ENCODE measurements at places on chromosomes 12 and 14.

- no peak for DNase-seq
Measured at GRCh38 chr12:73892201-73892600, 645.4 kb upstream of the ATXN7L3B start.

DNA sequence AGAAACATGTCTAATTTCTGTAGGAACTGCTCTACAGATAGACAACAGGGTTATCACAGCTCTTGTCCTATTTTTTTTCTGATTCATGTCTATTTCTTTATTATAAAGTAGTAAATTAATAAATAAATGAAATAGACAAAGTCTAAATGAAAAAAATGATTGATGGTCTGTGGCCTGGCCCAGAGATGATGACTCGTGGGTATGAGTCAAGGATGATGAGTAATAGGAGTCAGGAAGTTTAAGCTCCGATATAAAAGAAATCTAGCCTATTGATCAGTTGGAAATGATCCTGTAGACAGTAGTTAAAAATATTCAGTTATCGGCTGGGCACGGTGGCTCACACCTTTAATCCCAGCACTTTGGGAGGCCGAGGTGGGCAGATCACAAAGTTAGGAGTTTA is 90.6 kb upstream of the RTL1 start:
- no peak for DNase-seq

- no peak for DNase-seq
Measured at GRCh38 chr12:46603776-46604456, 221.9 kb downstream of the SLC38A4 start.

GRCh38 chr12:27096420-27096819 is 14.0 kb upstream of the C12orf71 start:
- DNase-seq, result no peak

DNA sequence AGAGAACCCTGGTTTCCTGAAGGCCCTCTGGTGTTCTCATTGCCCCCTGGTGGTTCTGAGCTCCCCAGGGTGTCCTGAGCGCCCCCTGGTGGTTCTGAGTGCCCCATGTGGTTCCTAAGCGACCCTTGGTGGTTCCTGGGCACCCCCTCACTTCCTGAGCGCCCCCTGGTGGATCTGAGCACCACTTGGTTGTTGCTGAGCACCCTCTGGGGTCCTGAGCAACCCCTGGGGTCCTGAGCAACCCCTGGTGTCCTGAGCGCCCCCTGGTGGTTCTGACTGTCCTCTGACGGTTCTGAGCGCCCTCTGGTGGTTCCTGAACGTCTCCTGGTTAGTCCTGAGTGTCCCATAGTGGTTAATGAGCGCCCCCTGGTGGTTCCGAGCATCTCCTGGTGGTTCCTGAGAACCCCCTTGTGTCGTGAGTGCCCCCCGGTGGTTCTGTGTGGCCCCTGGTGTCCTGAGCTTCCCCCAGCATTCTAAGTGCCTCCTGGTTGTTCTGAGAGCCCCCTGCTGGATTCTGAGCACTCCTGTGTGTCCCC is 568.3 kb downstream of the TMEM121 start:
- peak; percentile 83 for DNase-seq

DNA sequence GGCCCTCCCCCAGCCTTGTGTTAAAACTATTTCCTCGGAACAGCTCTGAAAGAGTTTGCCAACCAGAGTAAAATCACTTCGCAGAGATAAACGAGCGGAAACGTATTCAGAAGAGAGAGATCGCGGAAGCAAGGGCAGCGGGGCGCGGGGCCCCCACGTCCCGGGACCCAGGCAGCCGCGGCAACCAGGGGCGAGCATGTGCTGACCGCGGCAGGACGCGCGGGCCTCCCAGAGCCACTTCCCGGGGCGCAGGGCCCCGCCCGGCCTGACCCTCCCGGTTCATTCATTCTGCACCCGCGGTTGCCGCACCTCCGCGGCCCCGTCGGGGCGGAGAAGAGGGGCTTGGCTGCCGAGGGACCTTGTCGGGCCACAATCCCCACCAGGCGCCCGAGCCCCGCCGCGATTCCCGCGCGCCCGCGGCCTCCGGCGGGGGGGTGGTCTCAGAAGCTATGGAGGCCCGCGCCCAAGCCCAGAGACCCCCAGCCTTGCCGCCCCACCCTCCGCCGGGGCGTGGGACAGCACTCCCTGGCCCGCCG is 598 bp downstream of the UBE2N start:
- DNase-seq, result peak; percentile 35

- no peak for DNase-seq
Measured at GRCh38 chr12:41604830-41605229, 416.7 kb downstream of the PDZRN4 start.

GRCh38 chr12:5192726-5193125 is 149.0 kb downstream of the KCNA5 start:
- no peak for DNase-seq

- DNase-seq, result no peak
Measured at GRCh38 chr14:43651896-43652295, 855.2 kb downstream of the FSCB start.

- DNase-seq, result no peak
Measured at GRCh38 chr14:102629011-102629444, 36.6 kb downstream of the RCOR1 start.

DNA sequence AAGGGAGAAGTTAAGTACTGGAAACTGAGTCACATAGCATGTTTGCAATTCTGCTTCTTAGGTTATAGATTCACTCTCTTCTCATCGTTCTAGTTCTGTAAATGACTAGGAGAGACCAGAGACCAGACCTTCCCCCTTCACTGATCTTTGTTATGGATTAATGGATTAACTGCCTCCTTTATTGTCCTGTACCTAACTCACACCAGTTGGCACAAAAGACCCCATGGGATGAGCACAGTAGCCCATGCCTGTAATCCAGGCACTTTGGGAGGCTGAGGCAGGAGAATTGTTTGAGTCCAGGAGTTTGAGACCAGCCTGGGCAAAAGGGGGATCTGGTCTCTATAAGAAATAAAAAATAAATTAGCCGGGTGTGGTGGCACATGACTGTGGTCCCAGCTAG is 20.8 kb downstream of the BCAT1 start:
- DNase-seq, result no peak

DNA sequence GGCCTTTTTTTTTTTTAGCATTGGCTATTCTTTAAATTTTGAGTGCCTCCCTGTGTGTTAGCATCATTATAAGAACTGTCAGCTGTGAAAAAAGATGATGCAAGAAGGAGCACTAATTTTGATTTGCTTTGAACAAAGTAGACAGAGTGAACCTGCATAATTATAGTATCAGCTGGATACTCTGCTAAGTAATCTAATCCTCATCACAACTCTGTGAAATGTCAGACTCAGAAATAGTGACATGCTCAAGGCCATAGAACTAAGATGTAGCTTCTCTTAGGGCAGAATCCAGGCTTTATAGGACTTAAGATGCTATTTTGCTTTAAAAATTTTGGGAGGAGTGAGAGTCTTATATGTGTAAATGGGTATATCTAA is 31.9 kb downstream of the FBXO34 start:
- DNase-seq, result no peak

DNA sequence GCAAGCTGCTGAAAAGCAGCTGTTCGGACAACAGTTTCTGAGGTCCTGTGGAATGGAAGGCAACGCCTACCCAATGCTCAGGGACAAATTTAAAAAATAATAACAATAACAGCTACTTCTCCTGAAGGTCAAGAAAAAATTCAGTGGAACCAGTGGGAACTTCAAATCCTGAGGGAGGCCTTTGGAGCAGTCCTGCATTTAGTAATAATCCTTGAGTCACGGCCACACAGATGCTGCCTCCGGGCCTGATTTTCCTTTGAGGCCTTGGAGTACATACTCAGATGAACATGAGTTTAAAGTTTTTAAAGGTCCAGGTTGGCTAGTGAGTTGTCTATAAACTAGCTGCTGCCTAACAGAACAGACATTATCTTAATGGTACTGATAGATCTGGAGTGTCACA is 268.0 kb downstream of the MSRB3 start:
- DNase-seq, result no peak

DNA sequence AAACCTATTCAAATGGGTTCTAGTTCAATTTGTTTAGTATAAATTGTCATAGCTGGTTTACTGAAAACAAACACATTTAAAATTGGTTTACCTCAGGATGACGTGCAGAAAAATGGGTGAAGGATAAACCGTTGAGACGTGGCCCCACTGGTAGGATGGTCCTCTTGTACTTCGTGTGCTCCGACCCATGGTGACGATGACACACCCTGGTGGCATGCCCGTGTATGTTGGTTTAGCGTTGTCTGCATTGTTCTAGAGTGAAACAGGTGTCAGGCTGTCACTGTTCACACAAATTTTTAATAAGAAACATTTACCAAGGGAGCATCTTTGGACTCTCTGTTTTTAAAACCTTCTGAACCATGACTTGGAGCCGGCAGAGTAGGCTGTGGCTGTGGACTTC is 8.3 kb downstream of the CALM1 start:
- DNase-seq, result no peak

- no peak for DNase-seq
Measured at GRCh38 chr12:113709456-113709855, 237.8 kb upstream of the LHX5 start.

GRCh38 chr12:46506198-46506597 is 133.6 kb upstream of the SLC38A2 start:
- DNase-seq, result no peak

GRCh38 chr12:42807766-42808165 is 218.2 kb upstream of the PRICKLE1 start:
- DNase-seq, result no peak

DNA sequence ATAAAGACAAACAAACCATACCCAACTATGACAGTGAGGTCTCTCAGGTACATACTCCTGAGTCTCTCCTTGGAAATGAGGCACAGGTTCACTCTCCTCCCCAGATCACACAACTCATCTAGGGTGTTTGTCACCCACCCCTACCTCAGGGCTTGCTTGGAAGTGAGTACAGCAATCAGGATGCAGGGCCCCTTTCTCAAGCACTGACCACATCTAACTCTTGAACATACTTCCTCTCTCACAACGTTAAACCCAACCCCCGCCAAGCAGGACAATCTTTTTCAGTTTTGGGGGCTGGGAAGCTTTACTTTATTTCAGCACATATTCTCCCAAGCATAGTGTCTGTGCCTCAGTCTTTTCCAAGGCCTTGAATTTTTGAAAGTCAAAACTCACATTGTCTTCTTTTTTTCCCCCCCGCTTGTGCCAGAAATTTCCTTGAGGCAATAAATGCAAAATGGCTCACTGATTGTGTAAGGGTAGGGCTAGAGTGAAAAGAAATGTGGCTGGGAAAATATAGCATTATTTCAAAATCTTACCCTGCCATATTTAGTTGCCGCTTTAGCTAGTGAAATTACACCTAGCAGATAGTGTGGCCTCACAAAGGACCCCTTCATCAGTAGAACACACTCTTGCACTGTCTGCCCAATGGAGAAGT is 2.4 kb upstream of the GPR65 start:
- DNase-seq, result no peak

- DNase-seq, result no peak
Measured at GRCh38 chr14:73973497-73973896, 23.4 kb downstream of the COQ6 start.

- no peak for DNase-seq
Measured at GRCh38 chr12:30164382-30165318, 380.9 kb upstream of the TMTC1 start.

GRCh38 chr12:50415899-50416479 is 15.3 kb downstream of the LARP4 start:
- no peak for DNase-seq

- no peak for DNase-seq
Measured at GRCh38 chr12:59890896-59891579, 295.2 kb downstream of the SLC16A7 start.

- DNase-seq, result no peak
Measured at GRCh38 chr14:29805415-29806123, 122.1 kb downstream of the PRKD1 start.

GRCh38 chr12:24596768-24597388 is 352.0 kb downstream of the BCAT1 start:
- peak; percentile 36 for DNase-seq

DNA sequence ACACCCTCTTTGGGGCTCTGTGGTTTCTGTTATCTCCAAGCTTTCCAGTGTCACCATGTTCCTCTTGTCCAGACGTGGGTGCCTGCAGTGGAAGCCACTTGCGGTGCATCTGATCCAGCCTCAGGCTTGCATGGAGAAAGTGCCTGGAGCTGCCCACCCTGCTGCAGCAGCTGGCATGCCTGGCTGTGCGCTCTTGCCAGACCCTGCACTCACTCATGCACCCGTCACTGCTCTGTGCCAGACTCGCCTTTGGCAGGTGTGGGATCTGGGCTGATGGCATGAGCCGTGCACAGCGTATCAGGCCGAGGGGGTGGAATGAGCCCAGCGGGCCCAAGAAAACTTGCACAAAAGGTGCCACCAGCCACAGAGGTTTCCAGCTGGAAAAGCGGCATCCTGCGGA is 105.1 kb downstream of the MNAT1 start:
- DNase-seq, result no peak

GRCh38 chr14:68790644-68791077 is 2.2 kb downstream of the ZFP36L1 start:
- no peak for DNase-seq

GRCh38 chr14:91284146-91284790 is 39.8 kb upstream of the GPR68 start:
- no peak for DNase-seq

DNA sequence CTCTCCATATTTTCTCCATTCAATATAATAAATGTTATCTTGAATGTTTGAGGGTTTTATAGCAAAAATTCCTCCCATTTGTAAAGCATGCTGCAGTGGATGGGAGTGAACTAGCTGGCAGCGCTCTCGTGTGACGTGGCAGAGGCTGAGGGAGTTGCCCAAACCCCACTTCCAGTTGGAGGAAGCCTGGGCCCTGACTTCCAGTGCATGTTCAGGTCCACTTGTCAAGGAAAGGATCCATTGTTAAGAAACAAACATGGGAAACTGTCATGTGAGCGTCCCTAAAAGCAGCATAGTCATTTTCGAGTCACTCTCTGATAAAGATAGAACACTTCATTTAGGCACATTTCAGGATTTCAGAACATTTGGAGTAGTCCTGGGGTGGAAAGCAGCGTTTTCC is 116.6 kb downstream of the SLC25A47 start:
- no peak for DNase-seq

DNA sequence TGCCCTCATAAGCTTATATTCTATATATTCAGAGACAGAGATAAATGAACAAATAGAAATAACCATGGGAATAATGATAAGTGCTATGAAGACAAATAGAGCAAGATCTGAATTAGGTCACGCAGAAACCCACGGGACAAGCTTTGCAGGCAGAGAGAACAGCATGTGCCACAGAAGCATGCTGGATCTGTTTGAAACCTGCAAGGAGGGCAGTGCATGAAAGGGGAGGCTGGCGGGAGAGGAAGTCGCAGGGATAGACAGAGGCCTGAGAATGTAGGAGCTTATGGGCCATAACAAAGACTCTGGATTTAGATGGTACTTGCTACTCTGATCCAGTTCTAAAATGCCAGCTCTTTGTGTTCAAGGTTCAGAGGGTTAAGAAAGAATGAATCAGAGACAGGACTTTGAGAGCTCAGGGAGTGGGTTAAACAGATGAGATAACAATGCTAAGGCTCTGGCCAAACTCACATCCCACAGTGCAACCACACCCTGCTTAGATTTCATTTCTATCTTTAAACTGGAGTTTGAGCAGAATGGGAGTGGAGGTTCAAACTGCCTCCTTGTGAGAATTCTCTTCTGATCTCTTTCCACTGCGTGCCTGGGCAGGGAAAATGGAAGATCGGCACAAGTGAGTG is 49.2 kb upstream of the PPP1R12A start:
- no peak for DNase-seq

- DNase-seq, result no peak
Measured at GRCh38 chr14:33118668-33119067, 180.0 kb downstream of the NPAS3 start.

Measured in activated CD4-positive, alpha-beta T cell treated with anti-CD3 and anti-CD28 coated beads, Interleukin-2, amount 50 U/mL, for 16 hours (primary cell).